ENCODE measurements at places on chromosomes 2 and 18.

DNA sequence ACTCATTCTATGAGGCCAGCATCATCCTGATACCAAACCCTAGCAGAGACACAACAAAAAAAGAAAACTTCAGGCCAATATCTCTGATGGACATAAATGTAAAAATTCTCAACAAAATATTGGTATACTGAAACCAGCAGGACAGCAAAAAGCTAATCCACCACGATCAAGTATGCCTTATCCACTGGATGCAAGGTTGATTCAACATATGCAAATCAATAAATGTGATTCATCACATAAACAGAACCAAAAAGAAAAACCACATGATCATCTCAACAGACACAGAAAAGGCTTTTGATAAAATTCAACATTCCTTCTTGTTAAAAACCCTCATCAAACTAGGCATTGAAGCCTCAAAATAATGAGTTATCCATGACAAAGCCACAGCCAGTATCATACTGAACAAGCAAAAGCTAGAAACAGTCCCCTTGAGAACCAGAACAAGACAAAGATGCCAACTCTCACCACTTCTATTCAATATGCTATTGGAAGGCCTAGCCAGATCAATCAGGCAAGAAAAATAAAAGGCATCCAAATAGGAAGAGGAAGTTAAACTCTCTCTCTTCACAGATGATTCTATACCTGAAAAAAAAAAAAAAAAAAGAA is 45.3 kb downstream of the RTTN start:
- no peak for DNase-seq

DNA sequence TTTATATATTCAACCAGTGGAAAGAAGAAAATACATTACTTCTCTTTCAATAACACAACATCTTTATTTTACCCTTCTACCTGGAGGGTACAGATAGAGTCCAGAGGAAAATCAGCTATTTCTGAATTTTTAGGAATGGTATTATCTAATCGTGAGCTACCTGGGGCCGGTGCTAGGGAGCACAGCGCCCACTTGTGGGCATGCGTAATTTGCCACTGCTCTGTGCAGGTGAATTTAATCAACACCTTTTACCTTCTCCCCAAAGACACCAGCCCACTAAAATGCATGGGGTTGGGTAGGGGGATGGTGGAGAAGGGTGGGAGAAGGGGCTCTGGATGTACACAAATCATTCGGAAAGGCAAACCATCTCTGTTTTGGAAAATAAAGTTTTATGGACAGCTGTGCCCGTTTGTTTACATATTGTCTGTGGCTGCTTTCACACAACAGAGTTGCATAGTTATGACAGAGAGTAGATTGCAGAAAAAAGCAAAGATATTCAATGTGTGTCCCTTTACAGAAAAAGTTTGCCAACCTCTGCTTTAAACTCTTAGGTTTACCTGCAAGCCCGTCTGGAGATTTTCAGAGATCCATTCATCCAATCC is 51.5 kb upstream of the DCC start:
- DNase-seq = no peak

- DNase-seq = no peak
Measured at GRCh38 chr2:186484062-186484735, 1.9 kb upstream of the ZC3H15 start.

- DNase-seq = no peak
Measured at GRCh38 chr2:105803773-105804172, 59.1 kb downstream of the NCK2 start.

DNA sequence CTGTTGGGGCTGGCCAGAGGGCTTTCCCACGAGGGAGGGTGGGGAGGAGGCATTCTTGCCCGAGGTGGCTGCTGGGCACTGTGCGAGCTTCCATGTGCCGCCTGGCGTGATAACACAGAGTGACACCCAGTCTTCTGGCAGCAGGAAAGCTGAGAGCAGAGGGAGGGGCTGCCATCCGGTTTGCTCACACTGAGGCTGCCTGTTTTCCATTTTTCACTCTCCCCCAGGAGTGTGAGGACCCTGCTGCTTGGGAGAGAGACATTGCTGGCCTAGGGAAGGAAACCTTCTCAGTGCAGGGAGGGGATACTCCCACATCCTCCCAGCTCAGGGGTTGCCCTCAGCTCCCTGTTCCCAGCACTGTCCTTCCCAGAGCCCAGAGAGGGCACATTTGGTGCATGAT is 73.1 kb downstream of the INHBB start:
- DNase-seq = no peak

DNA sequence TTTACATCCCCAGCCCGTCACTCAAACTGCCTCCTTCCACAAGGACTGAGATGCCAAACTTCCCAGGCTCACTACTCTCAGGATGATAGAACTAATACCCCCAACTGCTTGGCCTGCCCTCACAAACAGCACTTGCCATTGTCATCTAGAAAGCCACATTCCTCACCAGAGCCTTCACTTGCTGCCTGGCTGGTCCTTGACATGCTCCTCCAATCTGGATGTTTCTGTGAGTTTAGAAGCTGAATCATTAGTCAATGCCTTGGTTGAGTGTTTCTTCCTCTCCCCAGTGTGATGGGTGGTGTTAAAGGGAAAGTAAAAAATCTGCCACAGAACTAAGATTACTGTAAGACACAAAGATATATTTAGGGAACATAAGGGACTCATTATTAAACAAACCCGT is 52.5 kb downstream of the MARCHF4 start:
- DNase-seq = no peak

GRCh38 chr2:105797298-105797819 is 52.6 kb downstream of the NCK2 start:
- no peak for DNase-seq

GRCh38 chr2:18473241-18474181 is 86.9 kb downstream of the RDH14 start:
- DNase-seq = no peak

Data from activated T-helper 1 cell treated with anti-CD3 and anti-CD28 coated beads, Interleukin-2, amount 50 U/mL, for 16 hours (primary cell).